ENCODE measurements at places on chromosomes 3 and 15. TPM values are rescaled to one million over a fixed set of nuclear protein-coding genes. Genes with fewer than 3 reads are reported as not detected.

- peaks cover 28% of the 10 kb centered on the region for H3K4me1 ChIP-seq
- peak; percentile 95 for DNase-seq
- no peak overlapping the region for H3K27ac ChIP-seq
- no peaks in the 10 kb centered on the region for H3K27me3 ChIP-seq
- no peaks in the 10 kb centered on the region for H3K36me3 ChIP-seq
Observed at GRCh38 chr3:43769097-43769884, 78.6 kb downstream of the ABHD5 start.

DNA sequence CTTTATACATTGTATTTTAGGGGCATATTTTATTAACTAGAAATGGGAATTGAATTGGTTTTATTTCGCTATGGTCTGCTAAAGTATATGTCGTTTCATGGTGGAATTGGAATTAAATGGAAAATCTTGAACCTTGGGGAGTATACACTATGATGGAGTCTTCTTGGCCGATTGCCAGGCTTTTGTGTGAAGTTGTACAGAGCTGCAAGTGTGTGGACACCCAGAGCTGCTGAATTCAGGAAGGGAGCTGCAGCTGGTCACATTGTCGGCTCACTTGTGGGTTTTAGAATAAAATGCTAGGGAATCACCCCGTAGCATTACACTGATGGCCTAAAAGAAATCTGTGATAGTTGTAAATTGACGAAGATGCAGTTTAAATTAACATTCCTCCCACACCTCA is 35.1 kb downstream of the USP3 start:
- H3K27me3 ChIP-seq = no peaks in the 10 kb centered on the region
- peaks cover 4% of the 10 kb centered on the region for H3K36me3 ChIP-seq
- no peak overlapping the region for H3K4me3 ChIP-seq
- H3K27ac ChIP-seq = no peak overlapping the region
- DNase-seq = no peak

GRCh38 chr15:28984421-28985315 is 98.9 kb downstream of the APBA2 start:
- no peaks in the 10 kb centered on the region for H3K36me3 ChIP-seq
- H3K27ac ChIP-seq = peak overlapping the region; percentile 47
- no peaks in the 10 kb centered on the region for H3K27me3 ChIP-seq
- no peak overlapping the region for H3K4me3 ChIP-seq

The RETNLB gene
- total RNA-seq = not detected

The ABCF3 gene
- 28.7 TPM for total RNA-seq
